ENCODE measurements at places on chromosomes 2 and 18.

DNA sequence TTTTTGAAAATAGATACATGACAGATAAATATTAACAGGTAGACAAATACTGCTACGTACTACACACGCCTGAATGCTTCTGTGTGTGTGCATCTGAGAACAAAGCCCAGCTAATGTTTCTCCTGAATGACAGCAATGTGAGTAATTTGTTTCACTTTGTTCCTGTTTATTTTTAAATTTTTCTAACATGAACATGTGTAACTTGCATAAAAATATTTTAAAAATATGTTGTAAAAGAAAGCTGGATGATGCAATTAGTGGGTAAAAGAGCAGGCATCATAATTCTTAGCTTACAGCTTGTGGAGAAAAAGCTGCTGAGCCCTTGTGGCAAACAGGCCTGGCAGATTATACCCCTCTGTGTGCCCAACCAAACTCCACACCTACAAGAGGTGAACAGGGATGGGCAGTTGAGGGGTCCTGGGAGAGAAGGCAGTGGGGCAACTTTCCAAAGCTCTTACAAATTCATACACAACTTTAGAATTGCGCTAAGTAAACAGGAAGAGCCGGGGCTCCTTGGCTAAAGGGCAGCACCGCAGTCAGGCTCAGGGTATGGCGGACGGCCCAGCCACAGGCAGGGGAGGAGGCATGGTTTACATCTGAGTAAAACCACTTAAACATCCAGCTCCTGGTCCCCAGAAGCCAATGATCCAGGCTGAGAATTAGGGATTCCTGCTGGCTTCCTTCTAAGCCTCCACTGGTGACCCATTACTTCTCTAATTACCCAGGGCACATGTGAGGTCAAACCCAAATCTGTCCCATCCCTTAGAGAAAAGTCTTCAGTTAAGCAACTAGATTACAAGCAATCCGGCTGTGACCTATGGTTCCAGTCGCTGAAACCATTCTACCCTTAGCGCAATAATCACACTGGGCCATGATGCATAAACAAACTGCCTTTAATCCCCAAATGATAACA, 14.0 kb downstream of the PXDN start:
- no peak for DNase-seq

- no peak for DNase-seq
Observed at GRCh38 chr2:86229221-86229620, 30.0 kb downstream of the MRPL35 start.

- DNase-seq = no peak
Observed at GRCh38 chr2:230920167-230920566, 4.9 kb downstream of the GPR55 start.

DNA sequence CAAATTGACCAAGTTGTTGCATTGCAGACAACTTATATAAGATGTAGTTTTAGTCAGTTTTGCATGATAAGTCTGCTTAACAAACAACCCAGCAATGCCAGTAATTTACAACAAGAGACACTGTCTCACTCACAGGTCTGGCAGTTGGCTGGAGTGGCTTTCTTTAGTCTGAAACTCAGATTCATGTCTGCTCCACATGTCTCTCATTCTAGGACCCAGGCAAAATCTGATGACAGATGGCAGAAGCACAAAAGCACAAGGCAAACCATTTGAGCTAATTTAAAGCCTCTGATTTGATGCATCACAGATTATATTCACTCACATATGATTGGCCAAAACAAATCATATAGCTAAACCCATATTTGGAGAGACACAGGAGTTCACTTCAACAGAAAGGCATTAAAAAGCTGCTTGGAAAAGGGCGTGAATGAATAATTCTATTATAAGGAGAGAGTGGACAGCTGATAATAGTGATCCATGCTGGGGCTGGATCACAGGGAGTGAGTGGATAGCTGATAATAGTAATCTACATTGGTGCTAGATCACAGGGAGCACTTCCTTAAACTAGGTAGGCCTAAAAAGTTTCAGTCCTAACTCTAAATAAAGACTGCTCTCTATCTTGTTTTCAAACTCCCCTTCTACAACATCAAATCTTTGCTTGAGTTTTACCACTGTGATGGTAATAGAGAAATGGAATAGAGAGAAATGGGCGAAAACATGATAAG, 593.2 kb upstream of the ZNF804A start:
- DNase-seq = no peak

DNA sequence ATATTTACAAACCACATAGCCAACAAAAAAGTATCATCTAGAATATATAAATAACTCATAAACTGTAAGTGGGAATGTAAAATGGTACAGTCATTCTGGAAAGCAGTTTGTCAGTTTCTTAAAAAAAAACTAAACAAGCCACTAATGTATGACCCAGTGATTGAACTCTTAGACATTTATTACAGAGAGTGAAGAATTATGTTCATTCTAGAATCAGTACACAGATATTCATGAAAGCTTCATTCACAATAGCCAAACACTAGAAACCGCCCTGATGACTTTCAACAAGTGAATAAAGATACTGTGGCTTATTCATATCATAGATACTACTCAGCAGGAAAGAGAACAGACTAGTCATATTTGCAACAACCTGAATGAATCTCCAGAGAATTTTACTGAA, 1541.5 kb downstream of the LRP1B start:
- no peak for DNase-seq

- DNase-seq = no peak
Observed at GRCh38 chr18:26803643-26804042, 61.9 kb downstream of the AQP4 start.

DNA sequence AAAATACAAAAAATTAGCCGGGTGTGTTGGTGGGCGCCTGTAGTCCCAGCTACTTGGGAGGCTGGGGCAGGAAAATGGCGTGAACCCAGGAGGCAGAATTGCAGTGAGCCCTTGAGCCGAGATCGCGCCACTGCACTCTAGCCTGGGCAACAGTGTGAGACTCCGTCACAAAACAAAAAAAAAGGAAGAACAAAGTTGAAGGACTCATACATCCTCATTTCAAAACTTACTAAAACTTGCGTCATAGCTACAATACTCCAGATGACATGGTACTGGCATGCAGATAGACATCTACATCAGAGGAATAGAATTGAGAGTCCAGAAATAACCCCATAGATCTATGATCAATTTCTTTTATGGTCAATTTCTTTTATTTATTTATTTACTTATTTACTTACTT, 13.6 kb upstream of the CYP27C1 start:
- DNase-seq = no peak

DNA sequence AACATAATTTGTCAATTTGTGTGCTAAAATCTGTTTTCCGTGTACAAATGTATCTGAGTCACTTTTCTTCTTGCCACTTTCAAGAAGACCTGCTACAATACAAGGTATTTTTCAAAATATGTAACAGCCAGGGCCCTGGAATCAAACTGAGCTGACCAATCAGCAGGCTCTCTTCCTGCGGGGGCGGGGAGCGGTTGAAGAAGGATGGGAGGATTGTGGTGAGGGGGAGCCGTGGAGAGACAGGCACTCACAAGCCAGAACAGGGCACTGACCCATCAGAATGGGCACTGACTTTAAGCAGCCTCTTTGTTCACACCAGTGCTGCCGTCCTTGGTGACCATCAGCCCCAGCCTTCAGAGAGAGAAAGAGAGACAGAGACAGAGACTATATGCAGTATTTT, 40.6 kb upstream of the CCNYL1 start:
- no peak for DNase-seq

GRCh38 chr2:36487947-36488346, 110.0 kb downstream of the FEZ2 start:
- DNase-seq = no peak

DNA sequence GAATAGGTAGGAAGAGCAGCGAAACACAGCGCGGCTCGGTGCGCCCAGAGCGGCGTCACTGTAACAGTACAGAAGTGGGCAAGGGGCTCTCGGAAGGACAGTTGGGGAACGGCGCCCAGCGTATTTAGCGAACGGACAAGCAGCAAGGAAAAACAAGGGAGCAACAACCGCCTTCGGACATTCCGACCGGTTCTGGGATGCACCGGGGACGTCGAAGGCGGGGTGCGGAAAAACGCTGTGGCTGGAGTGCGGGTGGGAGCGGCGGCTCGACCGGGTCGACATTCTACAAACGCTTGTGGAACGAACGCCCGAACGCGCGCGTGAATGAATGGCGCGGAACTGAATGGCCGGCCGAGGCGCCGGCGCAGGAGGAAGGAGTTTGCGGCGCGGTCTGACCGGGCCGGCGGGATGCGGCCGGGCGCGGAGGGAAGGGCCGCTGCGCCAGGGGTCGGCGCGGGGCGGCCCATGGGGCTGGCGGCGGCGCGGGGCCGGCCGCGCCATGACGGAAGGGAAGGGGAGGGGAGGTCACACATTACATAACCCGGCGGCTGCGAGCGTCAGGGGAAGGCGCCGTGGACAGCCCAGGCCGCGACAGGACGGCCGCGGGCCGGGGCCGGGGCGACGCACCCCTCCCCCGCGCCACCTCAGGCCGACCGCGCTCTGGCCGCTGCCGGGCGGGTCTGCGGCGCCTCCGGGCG, 605 bp downstream of the REV1 start:
- DNase-seq = peak; percentile 66

DNA sequence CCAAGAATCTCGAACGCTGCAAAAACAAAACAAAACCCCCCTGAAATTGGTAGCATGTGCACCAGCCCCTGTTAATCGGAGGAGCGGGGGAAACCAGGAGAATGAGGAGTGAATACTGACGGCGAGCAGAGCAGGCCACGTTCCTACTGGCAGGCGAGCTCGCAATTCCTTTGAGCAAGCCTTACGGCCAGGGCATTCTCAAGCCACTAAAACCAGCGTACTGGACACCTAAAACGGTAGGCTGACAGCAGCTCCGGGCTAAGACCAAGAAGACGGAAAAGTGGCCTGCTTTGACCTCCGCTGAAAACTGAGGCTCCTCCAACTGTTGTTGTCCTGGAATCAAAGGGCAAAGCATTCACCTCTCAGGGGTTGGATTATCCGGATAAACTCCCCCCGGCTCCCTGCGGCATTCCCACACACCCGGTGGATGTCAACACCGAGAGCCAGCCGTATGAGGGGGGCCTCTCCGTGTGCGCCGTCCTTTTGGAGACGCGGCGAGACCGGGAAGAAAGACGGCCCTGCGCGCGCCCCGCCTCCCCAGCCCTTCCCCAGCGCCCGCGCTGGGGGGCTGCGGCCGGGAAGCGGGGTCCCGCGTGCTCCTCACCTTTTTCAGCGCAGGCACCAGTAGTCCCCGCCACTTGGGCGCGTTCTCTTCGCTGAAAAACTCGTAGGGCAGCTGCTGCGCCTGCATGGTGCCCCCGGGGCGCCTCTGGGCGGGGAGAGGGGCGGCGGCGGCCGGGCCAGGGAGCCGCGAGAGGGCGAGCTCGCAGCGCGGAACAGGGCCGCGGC, 925 bp downstream of the SOS1 start:
- DNase-seq = peak; percentile 55

DNA sequence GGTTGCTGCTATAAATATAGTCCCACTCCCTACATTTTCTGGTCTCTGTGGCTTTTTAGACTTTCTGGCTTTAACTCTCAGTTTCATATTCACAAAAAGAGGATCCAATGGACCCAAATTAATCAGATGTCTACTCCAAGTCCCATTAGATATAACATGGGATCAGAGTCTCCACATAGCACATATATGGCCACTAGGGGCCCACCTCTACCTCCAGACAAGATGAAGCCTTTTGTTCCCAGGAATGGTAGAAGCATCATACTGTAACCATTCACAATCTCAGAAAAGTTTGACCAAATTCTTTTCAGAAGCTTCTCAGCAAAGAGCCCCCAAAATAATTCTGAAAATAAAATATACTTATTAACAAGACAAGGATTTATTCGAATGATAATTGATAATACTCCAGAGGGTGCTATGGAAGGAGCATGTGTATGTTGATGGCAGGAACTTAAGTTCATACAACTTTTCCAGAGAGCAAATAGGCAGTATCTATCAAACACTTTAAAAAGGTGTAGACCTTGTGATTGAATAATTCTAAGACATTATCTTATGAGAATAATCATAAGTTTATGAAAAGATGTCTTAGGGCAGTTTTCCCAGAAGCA, 382.3 kb upstream of the CRIM1 start:
- no peak for DNase-seq

DNA sequence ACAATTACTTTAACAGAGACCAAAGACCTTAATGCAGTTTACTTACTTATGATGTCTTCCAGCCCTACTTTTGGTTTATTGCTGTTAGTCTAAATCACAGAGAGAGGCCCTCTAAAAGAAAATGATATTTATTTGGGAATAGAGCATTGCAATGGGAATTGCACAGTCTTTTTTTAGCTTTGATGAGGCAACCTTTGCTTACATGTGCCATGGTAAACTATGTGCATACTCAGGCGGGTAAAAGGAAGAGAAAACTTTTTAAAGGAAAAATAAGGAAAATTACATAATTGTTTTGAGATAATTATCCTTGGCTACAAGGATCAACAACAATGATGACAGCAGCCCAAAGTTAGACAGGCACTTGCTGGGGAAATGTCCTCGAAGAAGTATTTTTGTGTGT, 78.6 kb downstream of the EFEMP1 start:
- no peak for DNase-seq

GRCh38 chr2:214410918-214411554, at the start of gene VWC2L:
Gene VWC2L (plus strand): TSS chr2:214411054. CDS start chr2:214414194, 3,140 bp downstream.
- DNase-seq = no peak

GRCh38 chr2:232231554-232231953, 147.0 kb upstream of the ALPP start:
- DNase-seq = no peak

GRCh38 chr2:45814951-45815621, 163.6 kb downstream of the PRKCE start:
- no peak for DNase-seq

GRCh38 chr2:234050455-234051135, at the start of gene SPP2:
Gene SPP2 (plus strand): TSS chr2:234050702. CDS start chr2:234050787, 85 bp downstream.
- DNase-seq = no peak

DNA sequence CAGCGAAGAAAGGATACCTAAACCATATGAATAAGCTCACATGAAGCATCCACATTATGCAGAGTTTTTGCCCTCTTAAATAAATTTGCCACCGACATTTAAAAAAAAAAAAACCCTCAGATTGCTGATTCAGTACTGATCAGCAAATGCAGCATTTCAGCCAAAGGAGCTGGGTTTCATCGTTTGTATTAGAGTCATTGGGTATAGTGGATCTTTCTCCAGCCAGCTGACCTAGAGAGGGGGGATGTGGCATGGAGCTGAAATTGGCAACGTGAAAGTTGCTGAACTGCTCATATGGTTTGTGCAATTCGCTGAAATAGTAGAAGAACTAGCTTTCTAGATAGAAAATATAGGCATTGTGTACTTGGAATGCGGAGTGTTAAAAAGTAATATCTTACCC, 73.5 kb upstream of the ZNF397 start:
- DNase-seq = no peak

GRCh38 chr2:13667415-13667757, 950.6 kb downstream of the TRIB2 start:
- no peak for DNase-seq

All from bone marrow (tissue), 2 donors.